ENCODE measurements at places on chromosomes 7 and 10. TPM values are rescaled to one million over a fixed set of nuclear protein-coding genes. Genes with fewer than 3 reads are reported as not detected.

- H3K27ac ChIP-seq: no peak overlapping the region
- DNase-seq: no peak
- H3K27me3 ChIP-seq: peaks cover 3% of the 10 kb centered on the region
- H3K4me3 ChIP-seq: no peak overlapping the region
- no peaks in the 10 kb centered on the region for H3K4me1 ChIP-seq
These were observed 365.7 kb downstream of the DNAJB6 start for GRCh38 chr7:157702311-157703023.

DNA sequence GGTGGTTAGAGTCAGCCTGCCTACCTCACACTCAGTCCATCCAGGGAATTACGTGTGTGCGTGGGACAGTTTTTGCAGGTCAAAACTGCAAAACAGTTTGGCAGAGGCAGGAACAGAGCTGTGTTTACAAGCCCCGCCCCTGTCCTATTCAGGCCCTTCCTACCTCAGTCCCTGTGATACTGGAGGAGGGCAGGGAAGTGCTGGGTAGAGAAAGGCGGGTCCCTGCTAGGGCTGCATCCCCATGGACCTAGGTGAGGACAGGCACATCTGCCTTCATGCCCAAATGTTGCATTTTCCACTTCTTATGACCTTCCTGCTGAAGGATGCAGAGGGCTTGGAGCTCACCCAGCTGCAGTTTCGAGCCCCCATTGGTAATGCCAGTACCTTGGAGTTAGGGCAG is 25.1 kb downstream of the SBDS start:
- no peaks in the 10 kb centered on the region for H3K27me3 ChIP-seq
- no peaks in the 10 kb centered on the region for H3K4me1 ChIP-seq
- H3K27ac ChIP-seq: no peak overlapping the region
- DNase-seq: no peak

- no peaks in the 10 kb centered on the region for H3K27me3 ChIP-seq
- no peak overlapping the region for H3K4me3 ChIP-seq
- no peak overlapping the region for H3K27ac ChIP-seq
- no peaks in the 10 kb centered on the region for H3K4me1 ChIP-seq
These were observed 36.6 kb upstream of the IGFBP3 start for GRCh38 chr7:45957721-45958120.

- no peak for DNase-seq
- no peaks in the 10 kb centered on the region for H3K27me3 ChIP-seq
These were observed 16.0 kb downstream of the CHST15 start for GRCh38 chr10:124077208-124077993.

DNA sequence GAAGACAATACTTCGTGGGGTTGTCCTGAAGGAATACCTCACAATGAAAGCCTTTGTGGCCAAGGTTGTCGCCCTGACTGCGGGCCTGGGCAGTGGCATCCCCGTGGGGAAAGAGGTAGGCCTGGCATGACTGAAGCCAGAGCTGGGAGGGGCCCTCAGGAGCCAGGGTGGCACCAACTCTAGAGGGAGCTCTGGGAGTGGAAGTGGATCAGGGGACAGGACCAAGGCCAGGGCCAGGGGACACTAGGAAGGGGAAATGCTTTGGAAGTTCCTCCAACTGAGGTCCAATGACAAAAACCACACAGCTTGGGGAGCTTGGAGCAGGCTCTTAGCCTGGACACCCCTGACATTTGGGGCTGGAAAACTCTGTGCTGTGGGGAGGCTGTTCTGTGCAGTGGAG is 5.8 kb downstream of the CLCN1 start:
- no peak overlapping the region for H3K27ac ChIP-seq
- no peaks in the 10 kb centered on the region for H3K36me3 ChIP-seq
- no peak overlapping the region for H3K4me3 ChIP-seq

DNA sequence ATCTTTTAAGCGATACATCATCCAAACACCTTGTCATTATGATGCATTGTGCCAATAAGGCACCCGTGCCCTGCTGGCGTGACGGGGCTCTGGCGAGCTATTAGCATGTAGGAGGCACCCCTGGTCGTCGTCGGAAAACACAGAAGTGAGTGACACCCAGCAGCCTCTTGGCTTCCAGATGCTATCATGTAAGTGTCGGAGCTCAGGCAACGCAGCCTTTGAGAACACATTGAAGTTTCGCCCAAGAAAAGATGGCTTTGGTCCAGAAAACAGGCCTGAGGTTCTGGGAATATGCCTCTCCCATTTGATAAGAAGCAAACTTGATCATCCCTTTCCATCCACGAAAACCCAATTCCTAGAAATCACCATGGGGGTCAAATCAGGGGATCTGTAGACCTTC is 555.3 kb downstream of the GALNT17 start:
- no peak for DNase-seq
- no peaks in the 10 kb centered on the region for H3K36me3 ChIP-seq
- H3K4me1 ChIP-seq: peaks cover 6% of the 10 kb centered on the region
- no peak overlapping the region for H3K27ac ChIP-seq

- H3K27me3 ChIP-seq: no peaks in the 10 kb centered on the region
- H3K4me1 ChIP-seq: no peaks in the 10 kb centered on the region
- H3K4me3 ChIP-seq: no peak overlapping the region
- no peak overlapping the region for H3K27ac ChIP-seq
- no peaks in the 10 kb centered on the region for H3K36me3 ChIP-seq
These were observed 225.6 kb upstream of the CACNA2D1 start for GRCh38 chr7:82669141-82669540.

DNA sequence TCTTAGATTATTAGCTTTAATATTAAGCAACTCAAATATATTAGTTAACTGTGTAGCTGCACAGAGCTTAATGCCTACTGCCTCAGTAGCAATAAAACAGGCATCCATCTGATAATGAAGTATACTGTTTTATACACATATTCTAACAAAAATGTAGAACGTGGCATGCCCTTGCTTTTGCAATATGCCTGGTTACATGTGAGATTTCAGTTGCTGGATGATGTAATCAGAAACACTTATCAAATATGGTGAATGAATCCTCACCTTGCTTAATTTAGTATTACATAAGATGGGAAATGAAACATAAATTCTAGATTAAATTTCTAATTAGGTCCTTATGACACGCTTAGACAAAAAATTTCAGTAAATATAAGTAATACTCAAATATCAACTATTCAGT is 8.0 kb downstream of the DNAJC1 start:
- H3K4me3 ChIP-seq: no peak overlapping the region
- no peak for DNase-seq
- H3K4me1 ChIP-seq: no peaks in the 10 kb centered on the region
- H3K27me3 ChIP-seq: no peaks in the 10 kb centered on the region
- H3K27ac ChIP-seq: no peak overlapping the region

THSD7A gene
- total RNA-seq: 1.7 TPM

HECW1 gene
- total RNA-seq: under 0.01 TPM

INHBA gene
- total RNA-seq: 0.50 TPM

All from adrenal gland (tissue), 19 donors.